ENCODE measurements at places on chromosomes 4 and X. TPM values are rescaled to one million over a fixed set of nuclear protein-coding genes. Genes with fewer than 3 reads are reported as not detected.

GRCh38 chrX:3638280-3638873 is 75.1 kb downstream of the PRKX start:
- no peak for DNase-seq
- no peaks in the 10 kb centered on the region for H3K27me3 ChIP-seq
- no peak overlapping the region for H3K4me3 ChIP-seq
- peaks cover 5% of the 10 kb centered on the region for H3K36me3 ChIP-seq
- H3K4me1 ChIP-seq = no peaks in the 10 kb centered on the region
- H3K27ac ChIP-seq = no peak overlapping the region

Gene SYN1
- total RNA-seq = 5.7 TPM

Gene HUWE1
- 135 TPM for total RNA-seq

DNA sequence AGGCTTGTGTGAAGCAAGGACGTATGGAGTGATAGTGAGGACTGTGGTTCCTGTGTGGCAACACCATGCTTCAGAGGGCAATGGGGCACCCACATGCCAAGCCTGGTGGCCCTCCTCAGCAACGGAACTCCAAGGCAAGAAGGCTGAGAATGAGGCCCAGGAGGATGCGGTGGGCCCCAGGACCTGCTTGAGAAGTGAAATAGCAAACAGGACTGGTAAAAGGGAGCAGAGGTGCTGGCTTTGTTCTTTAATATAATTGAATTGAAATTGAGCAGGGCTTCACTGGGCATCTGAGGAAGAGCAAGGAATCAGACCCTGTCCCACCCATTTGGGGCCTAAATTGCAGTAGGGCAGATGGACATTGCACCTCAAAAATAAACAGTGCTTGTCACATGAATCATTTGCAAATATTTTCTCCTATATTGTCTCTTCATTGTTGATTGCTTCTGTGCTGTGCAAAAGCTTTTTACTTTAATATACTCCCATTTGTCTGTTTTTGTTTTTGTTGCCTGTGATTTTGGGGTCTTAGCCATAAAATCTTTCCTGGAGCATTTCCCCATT is 2.3 kb downstream of the TMEM187 start:
- peak overlapping the region; percentile 99 for H3K27ac ChIP-seq
- H3K4me1 ChIP-seq = no peaks in the 10 kb centered on the region
- H3K36me3 ChIP-seq = no peaks in the 10 kb centered on the region
- DNase-seq = no peak

- DNase-seq = no peak
- H3K27ac ChIP-seq = no peak overlapping the region
- H3K36me3 ChIP-seq = no peaks in the 10 kb centered on the region
- H3K27me3 ChIP-seq = no peaks in the 10 kb centered on the region
Observed at GRCh38 chr4:90670183-90670582, 543.0 kb downstream of the CCSER1 start.

GRCh38 chr4:27684610-27685011 is 824.0 kb downstream of the STIM2 start:
- H3K36me3 ChIP-seq = no peaks in the 10 kb centered on the region
- no peak for DNase-seq
- H3K27ac ChIP-seq = no peak overlapping the region
- no peak overlapping the region for H3K4me3 ChIP-seq
- H3K4me1 ChIP-seq = no peaks in the 10 kb centered on the region

GRCh38 chr4:6829086-6829485 is 46.6 kb downstream of the KIAA0232 start:
- no peak for DNase-seq
- no peaks in the 10 kb centered on the region for H3K27me3 ChIP-seq
- H3K27ac ChIP-seq = no peak overlapping the region
- peaks cover 2% of the 10 kb centered on the region for H3K4me1 ChIP-seq
- no peak overlapping the region for H3K4me3 ChIP-seq

Gene RAB39B
- total RNA-seq = not detected

GRCh38 chr4:5125321-5125720 is 74.0 kb downstream of the STK32B start:
- H3K27me3 ChIP-seq = no peaks in the 10 kb centered on the region

- H3K27ac ChIP-seq = no peak overlapping the region
- no peaks in the 10 kb centered on the region for H3K4me1 ChIP-seq
- H3K36me3 ChIP-seq = no peaks in the 10 kb centered on the region
- DNase-seq = no peak
- no peaks in the 10 kb centered on the region for H3K27me3 ChIP-seq
Observed at GRCh38 chr4:95637043-95637600, 88.3 kb upstream of the UNC5C start.

Gene ODAPH
- not detected for total RNA-seq

DNA sequence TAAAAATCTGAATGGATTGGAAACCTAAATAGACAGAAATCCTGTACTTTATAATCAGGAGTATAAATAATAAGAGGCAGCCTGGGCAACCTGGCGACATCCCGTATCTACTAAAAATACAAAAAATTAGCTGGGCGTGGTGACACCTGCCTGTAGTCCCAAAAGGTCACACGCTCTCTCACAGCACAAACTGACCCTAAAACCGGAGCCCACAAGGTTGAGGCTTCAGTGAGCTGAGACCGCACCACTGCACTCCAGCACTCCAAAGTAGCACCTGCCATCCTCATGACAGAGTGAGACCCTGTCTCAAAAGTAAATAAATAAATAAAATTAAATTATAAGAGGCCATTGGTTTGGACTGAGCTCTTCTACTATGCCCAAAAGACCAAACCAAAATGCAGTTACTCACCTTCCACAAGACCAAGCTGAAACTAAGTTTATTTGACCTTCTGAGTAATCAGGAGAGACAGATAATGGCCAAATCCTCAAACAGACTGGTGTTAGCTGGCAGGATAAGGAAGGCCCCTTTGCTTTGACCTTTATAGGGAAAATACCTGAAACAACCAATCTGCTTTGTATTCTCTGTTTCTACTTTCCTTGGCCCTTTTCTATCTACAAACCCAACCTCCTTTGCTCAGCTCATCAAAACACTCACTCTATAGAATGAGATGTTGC is 3.2 kb upstream of the GRSF1 start:
- no peak overlapping the region for H3K27ac ChIP-seq
- DNase-seq = no peak
- no peak overlapping the region for H3K4me3 ChIP-seq
- no peaks in the 10 kb centered on the region for H3K36me3 ChIP-seq
- H3K4me1 ChIP-seq = peaks cover 5% of the 10 kb centered on the region

Gene TCEAL6
- not detected for total RNA-seq

Gene HERC6
- 32.7 TPM for total RNA-seq

- H3K4me3 ChIP-seq = no peak overlapping the region
- no peaks in the 10 kb centered on the region for H3K27me3 ChIP-seq
- peak overlapping the region; percentile 38 for H3K27ac ChIP-seq
- no peaks in the 10 kb centered on the region for H3K36me3 ChIP-seq
Observed at GRCh38 chr4:113682730-113683537, 78.6 kb downstream of the CAMK2D start.

DNA sequence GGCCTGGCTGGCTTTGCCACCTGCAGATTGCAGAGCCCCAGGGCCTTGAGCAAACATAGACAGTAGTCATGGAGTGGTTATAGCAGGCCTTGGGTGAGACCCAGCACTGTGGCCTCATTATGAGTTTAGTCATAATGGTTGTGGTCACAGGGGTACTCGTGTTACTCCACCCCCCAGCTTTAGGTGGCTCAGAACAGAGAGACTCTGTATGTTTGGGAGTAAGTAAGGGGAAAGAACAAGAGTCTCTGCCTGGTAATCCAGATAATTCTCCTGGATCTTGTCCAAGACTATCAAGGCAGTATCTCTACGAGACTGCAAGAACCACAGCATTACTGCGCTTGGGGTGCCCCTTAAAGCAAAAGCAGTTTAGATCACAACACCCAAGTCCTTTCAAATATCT is 62.3 kb upstream of the SCRG1 start:
- no peak overlapping the region for H3K27ac ChIP-seq
- H3K27me3 ChIP-seq = no peaks in the 10 kb centered on the region
- no peaks in the 10 kb centered on the region for H3K36me3 ChIP-seq
- no peak for DNase-seq
- H3K4me3 ChIP-seq = no peak overlapping the region

- no peaks in the 10 kb centered on the region for H3K27me3 ChIP-seq
- no peak overlapping the region for H3K27ac ChIP-seq
- no peaks in the 10 kb centered on the region for H3K36me3 ChIP-seq
- DNase-seq = no peak
- H3K4me1 ChIP-seq = no peaks in the 10 kb centered on the region
- H3K4me3 ChIP-seq = no peak overlapping the region
Observed at GRCh38 chrX:39264023-39264422, 462.8 kb downstream of the MID1IP1 start.

Gene RTL3
- total RNA-seq = not detected

GRCh38 chr4:81541161-81541945 is 69.6 kb upstream of the RASGEF1B start:
- H3K27ac ChIP-seq = no peak overlapping the region
- H3K4me1 ChIP-seq = no peaks in the 10 kb centered on the region
- H3K27me3 ChIP-seq = no peaks in the 10 kb centered on the region
- no peak overlapping the region for H3K4me3 ChIP-seq
- no peak for DNase-seq
- no peaks in the 10 kb centered on the region for H3K36me3 ChIP-seq

Gene VCX3A
- total RNA-seq = not detected

Gene CT45A3
- not detected for total RNA-seq

Gene SLC10A4
- total RNA-seq = 0.21 TPM

DNA sequence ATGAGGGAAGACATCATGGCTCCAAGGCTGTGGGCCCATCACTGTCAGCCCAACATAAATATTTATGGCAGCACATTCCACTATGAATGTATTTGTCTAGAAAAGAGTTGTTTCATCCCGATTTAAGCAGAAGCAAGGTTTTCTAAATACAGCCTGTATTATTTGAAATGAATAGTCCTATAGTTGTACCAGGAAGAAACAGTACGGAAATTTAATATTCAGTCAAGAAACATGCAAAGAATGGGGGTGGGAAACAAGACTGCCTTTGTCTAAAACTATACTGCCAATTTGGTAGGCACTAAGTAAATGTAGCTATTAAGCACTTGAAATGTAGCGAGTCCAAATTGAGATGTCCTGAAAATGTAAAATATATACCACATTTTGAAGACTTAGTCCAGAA is 69.1 kb downstream of the MOSPD2 start:
- H3K27ac ChIP-seq = no peak overlapping the region
- DNase-seq = no peak
- no peaks in the 10 kb centered on the region for H3K4me1 ChIP-seq
- H3K36me3 ChIP-seq = no peaks in the 10 kb centered on the region
- no peaks in the 10 kb centered on the region for H3K27me3 ChIP-seq

GRCh38 chr4:75048208-75048879 is 115.4 kb downstream of the PARM1 start:
- H3K27ac ChIP-seq = no peak overlapping the region
- H3K27me3 ChIP-seq = no peaks in the 10 kb centered on the region
- H3K4me1 ChIP-seq = no peaks in the 10 kb centered on the region
- H3K4me3 ChIP-seq = no peak overlapping the region
- no peak for DNase-seq

GRCh38 chr4:73911746-73912145 is 42.6 kb downstream of the CXCL1 start:
- no peaks in the 10 kb centered on the region for H3K4me1 ChIP-seq
- no peak for DNase-seq
- no peak overlapping the region for H3K4me3 ChIP-seq
- no peaks in the 10 kb centered on the region for H3K27me3 ChIP-seq

DNA sequence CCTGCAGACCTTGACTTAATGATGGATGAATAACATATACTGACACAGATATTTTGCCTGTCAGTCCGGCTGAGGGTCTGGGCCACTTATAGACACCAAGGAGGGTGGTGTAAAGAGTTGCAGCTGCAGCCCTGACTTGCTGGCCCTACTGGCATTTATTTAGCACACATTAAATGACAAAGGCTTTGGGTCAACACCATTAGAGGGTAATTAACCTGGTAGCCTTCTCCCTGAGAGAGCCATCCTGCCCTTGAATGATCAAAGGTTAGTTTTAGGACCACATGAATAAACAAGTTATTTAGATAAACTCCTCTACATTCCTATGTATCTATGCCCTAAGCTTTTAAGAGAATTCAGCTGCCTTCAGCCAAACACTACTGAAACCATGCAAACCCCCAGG is 110.8 kb upstream of the DGKK start:
- H3K27me3 ChIP-seq = no peaks in the 10 kb centered on the region
- H3K27ac ChIP-seq = no peak overlapping the region
- H3K4me1 ChIP-seq = no peaks in the 10 kb centered on the region
- no peaks in the 10 kb centered on the region for H3K36me3 ChIP-seq
- H3K4me3 ChIP-seq = no peak overlapping the region

Gene GYPE
- total RNA-seq = not detected

Gene GPR143
- total RNA-seq = not detected

DNA sequence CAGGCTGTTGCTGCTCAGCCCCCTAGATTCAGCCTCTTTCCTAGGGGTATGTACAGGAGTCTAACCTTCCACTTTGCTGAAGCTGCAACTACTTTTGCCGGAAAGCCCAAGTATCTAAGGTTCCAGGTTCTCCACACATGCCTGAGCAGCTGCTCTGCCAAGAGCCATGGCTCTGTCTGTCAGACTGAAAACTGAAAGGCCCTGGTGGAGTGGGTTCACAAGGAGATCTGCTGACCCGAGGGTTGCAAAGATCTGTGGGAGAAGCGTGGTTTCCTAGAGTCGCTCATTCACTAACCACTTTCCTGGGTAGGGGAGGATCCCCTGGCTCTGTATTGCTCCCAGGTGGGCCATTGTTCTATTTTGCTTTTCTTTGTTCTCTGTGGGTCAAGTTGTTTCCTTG is 6.0 kb upstream of the PNMA6F start:
- no peak overlapping the region for H3K4me3 ChIP-seq
- H3K27me3 ChIP-seq = no peaks in the 10 kb centered on the region
- H3K4me1 ChIP-seq = no peaks in the 10 kb centered on the region
- H3K36me3 ChIP-seq = no peaks in the 10 kb centered on the region
- no peak for DNase-seq

DNA sequence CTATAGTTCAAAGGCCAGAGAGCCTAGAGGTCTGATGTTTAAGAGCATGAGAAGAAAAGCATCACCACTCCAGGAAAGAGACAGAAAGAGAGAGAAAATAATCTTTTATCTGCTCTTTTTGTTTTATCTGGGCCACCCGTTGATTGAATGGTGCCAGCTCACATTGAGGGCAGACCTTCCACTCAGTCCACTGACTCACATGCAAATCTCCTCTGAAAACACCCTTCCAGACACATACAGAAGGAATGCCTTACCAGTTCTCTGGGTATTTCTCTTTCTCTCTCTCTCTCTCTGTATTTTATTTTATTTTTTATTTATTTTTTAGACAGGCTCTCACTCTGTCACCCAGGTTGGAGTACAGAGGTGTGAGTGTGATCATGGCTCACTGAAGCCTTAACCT is 252.5 kb downstream of the DTHD1 start:
- H3K27me3 ChIP-seq = no peaks in the 10 kb centered on the region
- no peak overlapping the region for H3K4me3 ChIP-seq
- no peaks in the 10 kb centered on the region for H3K36me3 ChIP-seq
- DNase-seq = no peak
- H3K4me1 ChIP-seq = no peaks in the 10 kb centered on the region

Gene GPR78
- not detected for total RNA-seq

DNA sequence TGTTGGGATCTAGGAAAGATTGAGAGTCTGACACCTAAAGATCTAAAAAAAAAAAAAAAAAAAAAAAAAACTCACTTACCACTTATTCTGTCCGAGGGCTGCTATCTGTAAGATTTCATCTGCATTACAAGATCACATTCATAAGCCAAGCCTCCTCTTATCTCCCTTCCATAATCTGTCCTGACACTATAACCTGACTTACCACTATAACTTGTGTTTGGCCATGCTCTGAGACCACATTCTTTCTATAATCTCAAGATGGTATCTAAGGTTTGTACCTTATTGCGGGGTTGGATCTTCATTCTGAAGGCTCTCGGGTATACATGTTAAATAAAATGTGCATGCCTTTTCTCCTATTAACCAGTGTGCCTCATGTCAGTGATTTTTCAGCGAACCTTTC is 144.4 kb downstream of the MAGEB17 start:
- H3K27me3 ChIP-seq = no peaks in the 10 kb centered on the region
- H3K27ac ChIP-seq = no peak overlapping the region
- no peaks in the 10 kb centered on the region for H3K36me3 ChIP-seq
- H3K4me3 ChIP-seq = no peak overlapping the region
- no peak for DNase-seq
